ENCODE measurements at places on chromosomes 11 and 22.

DNA sequence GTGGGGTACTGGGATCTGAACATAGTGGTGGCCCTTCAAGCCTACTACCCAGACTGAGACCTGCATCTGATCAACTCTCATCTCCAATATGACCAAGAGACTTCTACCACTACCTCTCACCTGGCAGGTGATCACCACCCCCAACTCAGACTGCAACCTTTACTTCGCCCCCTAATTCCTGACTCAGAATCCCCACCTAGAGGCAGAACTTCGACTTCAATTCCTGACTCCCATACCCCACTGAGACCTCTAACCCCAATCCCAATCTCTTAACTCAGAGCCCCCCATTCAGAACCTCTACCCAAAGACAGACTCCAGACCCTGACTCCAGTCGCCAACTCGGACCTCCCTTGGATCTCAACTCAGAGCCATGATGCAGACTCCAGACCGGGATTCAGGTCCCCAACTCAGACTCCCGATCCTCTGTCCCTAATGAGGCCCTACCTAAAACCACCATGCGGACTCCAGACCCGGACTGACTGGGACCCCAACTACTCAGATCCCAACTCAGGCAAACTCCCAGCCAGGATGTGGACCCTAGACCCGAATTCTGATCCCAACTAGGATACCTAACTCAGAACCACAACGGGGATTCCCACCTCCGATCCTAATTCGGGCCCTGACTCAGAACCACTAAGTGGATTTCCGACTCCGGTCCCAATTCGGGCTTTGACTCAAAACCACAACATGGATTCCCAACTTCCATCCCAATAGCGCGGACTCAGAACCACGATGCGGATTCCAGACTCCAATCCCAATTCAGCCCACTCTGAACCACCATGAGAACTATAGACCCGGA, 1.2 kb downstream of the KCNQ1OT1 start:
- no peak for DNase-seq
- H3K4me3 ChIP-seq: no peak overlapping the region
- H3K27me3 ChIP-seq: no peaks in the 10 kb centered on the region
- H3K36me3 ChIP-seq: no peaks in the 10 kb centered on the region
- H3K27ac ChIP-seq: no peak overlapping the region

GRCh38 chr22:17891481-17892167, 117.4 kb upstream of the BID start:
- H3K4me3 ChIP-seq: no peak overlapping the region
- H3K4me1 ChIP-seq: no peaks in the 10 kb centered on the region
- H3K27ac ChIP-seq: no peak overlapping the region
- H3K27me3 ChIP-seq: no peaks in the 10 kb centered on the region
- H3K36me3 ChIP-seq: no peaks in the 10 kb centered on the region
- no peak for DNase-seq

DNA sequence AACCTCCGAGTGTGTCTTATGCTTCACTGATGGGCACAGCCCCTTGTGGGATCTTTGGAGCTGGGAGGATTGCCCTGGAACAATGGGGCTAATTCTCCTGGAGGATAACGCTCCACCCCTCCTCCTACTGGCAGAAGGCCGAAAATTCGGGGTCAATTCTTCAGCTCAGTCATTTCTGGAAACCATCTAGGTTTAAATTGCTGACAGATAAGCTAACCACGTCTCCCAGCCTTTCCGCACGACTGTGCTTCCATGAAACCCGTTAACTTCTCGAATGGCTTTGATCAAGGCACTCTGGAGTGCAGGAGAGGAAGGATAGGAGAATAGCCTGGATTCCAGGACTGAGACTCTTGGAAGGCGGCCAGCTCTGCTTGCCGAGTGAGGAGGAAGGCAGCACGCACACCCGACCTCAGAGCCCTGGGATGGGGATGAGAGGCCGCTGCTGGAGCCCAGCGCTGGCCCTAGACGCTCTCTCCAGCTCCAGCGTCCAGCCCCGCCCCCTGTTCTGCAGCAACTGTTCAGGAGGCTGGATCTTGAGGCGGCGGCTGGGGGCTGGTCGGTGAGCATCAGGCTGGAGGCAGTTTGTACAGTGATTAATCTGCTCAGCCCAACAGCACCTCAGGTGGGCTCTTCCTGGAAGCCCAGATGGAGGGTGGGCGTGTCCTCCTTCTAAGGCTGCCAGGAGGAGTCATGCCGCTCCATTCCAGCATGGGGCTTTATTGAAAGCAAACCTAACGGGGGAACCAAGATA, 176.7 kb upstream of the NCAM1 start:
- DNase-seq: no peak
- H3K27me3 ChIP-seq: no peaks in the 10 kb centered on the region
- H3K36me3 ChIP-seq: no peaks in the 10 kb centered on the region
- no peak overlapping the region for H3K4me3 ChIP-seq
- H3K4me1 ChIP-seq: no peaks in the 10 kb centered on the region

- no peak for DNase-seq
- H3K4me1 ChIP-seq: peaks cover 5% of the 10 kb centered on the region
- H3K36me3 ChIP-seq: no peaks in the 10 kb centered on the region
- H3K27ac ChIP-seq: no peak overlapping the region
- H3K4me3 ChIP-seq: no peak overlapping the region
Measured at GRCh38 chr11:117071344-117071787, 26.9 kb downstream of the SIK3 start.

GRCh38 chr22:43824724-43825420, 12.8 kb upstream of the EFCAB6 start:
- no peaks in the 10 kb centered on the region for H3K4me1 ChIP-seq
- no peak overlapping the region for H3K4me3 ChIP-seq
- H3K27me3 ChIP-seq: no peaks in the 10 kb centered on the region
- no peak for DNase-seq
- no peak overlapping the region for H3K27ac ChIP-seq

DNA sequence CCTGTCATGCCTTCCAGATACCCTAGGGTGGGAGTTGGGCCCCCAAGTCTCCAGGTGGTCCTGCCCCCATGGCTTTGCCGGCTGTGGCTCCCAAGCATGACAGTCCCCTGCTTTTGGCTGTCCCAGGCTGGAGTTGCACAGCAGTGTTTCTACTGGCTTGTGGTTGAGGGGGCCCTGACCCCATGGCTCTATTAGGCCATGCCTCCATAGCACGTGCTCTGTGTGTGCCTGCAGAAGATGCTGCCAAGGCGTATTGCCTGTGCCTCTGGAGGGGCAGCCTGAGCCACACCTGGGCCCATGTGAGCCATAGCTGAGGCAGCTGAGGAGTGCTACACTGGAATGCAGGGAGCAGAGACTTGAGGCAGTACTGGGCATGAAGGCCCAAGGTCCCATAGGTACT, 25.4 kb upstream of the CD81 start:
- no peaks in the 10 kb centered on the region for H3K4me1 ChIP-seq
- DNase-seq: no peak
- no peaks in the 10 kb centered on the region for H3K27me3 ChIP-seq
- no peaks in the 10 kb centered on the region for H3K36me3 ChIP-seq

- no peaks in the 10 kb centered on the region for H3K4me1 ChIP-seq
- no peaks in the 10 kb centered on the region for H3K27me3 ChIP-seq
- no peak overlapping the region for H3K27ac ChIP-seq
- H3K4me3 ChIP-seq: no peak overlapping the region
Measured at GRCh38 chr11:5500393-5500801, 9.4 kb downstream of the UBQLN3 start.
